ENCODE measurements at places on chromosomes 5 and 9. TPM values are rescaled to one million over a fixed set of nuclear protein-coding genes. Genes with fewer than 3 reads are reported as not detected.

SH3RF2 gene
- 6.8 TPM for total RNA-seq

- DNase-seq = no peak
Observed at GRCh38 chr9:124475868-124476690, 25.8 kb downstream of the ADGRD2 start.

DNA sequence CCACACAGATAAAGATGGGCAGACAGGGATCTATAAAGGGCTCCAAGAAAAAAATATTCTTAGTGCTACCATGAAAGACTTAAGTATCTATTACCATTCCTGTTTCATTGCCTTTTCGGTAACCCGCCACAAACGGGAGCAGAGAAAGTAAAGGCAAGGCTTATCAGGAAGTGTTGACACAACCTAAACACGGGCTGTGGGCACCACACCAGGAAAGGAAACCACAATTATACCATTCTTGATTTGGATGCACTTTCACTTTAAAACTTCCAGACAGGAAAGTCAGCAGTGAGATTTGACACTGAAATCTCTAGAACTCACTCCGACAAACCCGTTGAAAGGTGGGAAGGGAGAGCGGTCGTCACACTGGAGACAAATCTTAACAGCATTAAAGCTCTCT, 6.5 kb downstream of the TLE1 start:
- DNase-seq = peak; percentile 21

DNA sequence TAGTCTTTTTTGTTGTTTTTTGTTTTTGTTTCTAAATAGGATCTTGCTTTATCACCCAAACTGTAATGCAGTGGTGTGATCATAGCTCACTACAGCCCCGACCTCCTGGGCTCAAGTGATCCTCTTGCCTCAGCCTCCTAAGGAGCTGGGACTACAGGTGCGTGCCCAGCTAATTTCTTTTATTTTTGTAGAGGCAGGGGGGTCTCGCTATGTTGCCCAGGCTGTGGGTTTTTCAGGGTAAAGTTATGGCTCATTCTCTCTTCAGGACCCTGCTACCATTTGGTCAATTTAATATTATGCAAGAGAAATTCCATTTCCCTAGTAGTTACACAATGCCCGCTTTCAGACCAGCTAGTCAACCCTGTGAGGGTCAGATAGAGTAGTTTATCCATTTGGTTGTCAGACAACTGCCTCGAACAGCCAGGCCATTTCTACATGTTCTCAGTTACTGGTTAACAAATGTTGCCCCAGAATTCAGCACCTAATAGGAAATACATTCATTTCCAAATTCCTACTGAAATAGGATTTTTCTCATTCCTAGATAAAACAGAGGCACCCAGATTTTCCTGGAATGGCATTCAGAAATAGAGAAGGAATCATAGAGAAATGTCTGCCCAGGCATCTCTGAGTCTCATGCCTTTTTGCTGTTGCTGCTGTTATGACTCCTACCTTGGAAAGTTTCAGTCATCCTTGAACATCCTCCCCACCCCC, 6.4 kb upstream of the GLIS3 start:
- DNase-seq = no peak
